Mucosa of gallbladder (tissue), 1 donor: ENCODE measurements at places on chromosomes 1 and 21.

DNA sequence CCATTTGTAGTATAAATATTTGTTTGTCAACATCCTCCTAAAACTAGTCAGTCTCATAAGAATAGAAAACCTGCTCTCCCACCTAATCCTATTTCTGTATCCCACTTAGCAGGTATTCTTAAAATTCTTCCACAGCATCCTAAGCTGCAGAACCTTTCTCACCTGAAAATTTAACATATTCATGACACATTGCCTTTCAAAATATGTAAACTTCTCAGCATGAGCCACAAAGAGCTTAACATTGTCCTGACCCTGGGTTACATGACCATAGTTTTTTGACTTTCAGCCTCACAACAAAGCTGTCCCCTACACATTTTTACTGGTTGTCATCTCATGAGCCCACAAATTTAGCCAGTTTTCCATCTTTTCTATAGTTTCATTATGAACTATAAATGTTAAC is 712.1 kb downstream of the LTN1 start:
- no peak for DNase-seq

- DNase-seq = no peak
Observed at GRCh38 chr1:168570652-168571051, 5.8 kb upstream of the XCL1 start.

DNA sequence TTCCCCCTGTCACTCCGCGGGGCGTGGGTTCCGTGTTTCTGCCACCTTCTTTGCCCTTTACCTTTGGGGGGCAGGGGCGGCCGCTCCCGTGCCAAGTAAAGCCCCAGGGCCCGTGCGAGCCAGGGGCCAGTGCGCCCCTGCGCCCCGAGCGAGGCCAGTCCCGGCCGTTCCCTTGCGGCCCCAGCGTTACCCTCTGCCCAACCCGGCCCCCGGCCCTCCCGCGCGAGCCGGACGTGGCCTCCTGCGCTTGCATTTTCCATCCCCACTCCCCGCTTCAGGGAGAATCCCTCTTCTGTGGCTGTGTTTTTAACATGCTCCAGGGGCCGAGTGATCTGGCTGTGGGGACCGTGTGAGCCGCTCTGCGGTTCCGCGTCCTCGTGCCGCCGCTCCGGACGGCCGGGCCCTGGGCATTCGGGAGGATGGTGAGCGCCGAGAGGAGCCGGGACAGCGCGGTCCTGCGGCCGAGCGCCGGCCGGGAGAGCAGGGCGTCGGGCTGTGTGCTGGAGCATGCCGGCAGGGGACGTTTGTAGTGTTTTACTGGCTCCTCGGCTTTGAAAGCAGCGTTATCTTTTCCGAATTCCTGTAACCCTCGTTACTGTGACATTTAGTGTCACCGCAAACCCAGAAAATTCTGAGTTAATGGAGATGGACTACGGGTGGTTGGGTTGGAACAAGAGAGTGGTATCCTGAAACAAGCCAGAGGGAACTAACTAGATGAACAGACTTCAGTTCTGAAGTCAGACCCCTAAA is 1.0 kb downstream of the GALNT2 start:
- peak; percentile 13 for DNase-seq

- DNase-seq = no peak
Observed at GRCh38 chr1:117685936-117686806, 80.3 kb downstream of the TENT5C start.

DNA sequence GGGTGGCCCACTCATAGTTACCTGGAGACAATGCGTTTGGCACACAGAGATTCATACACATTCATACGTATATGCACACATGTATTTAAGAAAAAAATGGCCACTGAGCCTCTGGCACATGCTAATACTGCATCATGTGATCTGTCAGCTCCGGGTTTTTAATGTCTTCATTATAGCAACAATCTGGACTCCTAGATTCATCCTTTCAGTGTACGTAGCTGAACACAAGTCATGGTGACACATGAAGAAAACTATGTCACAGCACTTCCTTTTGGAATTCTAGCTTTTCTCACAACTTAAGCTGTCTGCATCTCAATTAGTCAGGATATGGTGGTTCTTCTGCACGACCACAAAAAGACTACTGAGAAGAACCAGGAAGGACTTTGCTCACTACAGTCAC is 24.7 kb downstream of the HSF2BP start:
- no peak for DNase-seq

- no peak for DNase-seq
Observed at GRCh38 chr1:204663644-204664383, 21.7 kb downstream of the LRRN2 start.

DNA sequence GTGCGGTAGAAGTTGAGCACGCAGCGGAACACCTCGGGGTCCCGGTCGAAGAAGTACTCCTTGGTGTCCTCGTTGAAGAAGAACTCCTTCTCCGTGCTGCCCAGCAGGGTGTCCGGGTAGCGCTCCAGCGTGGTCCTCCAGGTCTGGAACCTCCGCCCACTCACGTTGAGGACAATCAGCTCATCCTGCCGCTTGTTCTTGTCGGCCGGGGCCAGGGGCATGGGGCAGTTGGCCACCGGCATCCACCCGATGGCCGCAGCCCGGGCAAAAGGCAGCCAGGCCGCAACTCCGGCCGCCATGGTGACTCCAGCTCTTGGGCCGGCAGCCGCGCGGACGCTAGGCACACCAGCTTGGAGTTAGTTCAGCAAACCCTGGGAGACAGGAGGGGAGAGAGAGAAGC is 7.0 kb downstream of the KCND3 start:
- DNase-seq = no peak

- no peak for DNase-seq
Observed at GRCh38 chr1:168291222-168291837, 10.7 kb downstream of the TBX19 start.

DNA sequence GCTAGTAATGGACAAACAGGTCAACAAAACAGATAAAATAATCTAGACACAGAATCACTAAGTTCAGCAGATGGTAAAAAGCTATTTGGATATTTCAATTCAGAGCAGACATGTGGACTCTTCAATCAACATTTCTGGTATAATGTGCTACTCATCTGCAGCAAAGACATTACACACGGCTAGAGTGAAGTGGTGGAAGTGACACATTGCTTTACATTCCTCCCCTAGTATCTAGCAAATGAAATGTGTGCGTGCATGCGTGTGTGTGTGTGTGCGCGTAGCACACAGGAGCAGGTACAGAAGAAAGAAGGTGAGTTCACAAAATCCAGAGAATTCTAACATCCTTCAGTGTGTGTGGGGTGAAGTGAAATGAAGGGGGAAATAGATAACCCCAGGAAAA is 8.3 kb downstream of the AHCTF1 start:
- DNase-seq = no peak

DNA sequence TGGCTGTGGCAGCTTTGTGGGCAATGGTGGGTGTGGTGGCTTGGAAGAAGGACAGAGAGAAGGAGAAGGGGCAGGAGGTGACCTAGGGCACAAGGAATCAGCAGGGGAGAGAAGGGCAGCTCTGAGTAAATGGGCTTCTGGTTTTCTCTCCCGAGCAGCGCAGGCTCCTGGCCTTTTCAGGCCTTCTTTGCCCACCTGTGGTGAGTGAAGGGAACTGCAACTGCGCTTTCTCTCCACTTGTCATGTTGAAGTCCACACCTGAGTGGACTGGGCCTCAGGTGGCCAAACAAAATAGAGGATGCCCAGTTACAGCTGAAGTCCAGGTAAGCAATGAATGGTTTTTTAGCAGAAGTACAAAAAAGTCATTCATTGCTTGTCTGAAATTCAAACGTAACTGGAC is 29.4 kb upstream of the KCNA10 start:
- no peak for DNase-seq

- no peak for DNase-seq
Observed at GRCh38 chr1:228006034-228006785, 588 bp upstream of the WNT3A start.

GRCh38 chr1:3101124-3101939 is 32.3 kb downstream of the PRDM16 start:
- no peak for DNase-seq

- no peak for DNase-seq
Observed at GRCh38 chr1:197841883-197842553, 60.4 kb upstream of the C1orf53 start.
